NK-92 treated with Interleukin-12 subunit alpha and Interleukin-12 subunit beta, amount 100 ng/mL, for 24 hours (cell line): ENCODE measurements at places on chromosomes 12 and 14.

DNA sequence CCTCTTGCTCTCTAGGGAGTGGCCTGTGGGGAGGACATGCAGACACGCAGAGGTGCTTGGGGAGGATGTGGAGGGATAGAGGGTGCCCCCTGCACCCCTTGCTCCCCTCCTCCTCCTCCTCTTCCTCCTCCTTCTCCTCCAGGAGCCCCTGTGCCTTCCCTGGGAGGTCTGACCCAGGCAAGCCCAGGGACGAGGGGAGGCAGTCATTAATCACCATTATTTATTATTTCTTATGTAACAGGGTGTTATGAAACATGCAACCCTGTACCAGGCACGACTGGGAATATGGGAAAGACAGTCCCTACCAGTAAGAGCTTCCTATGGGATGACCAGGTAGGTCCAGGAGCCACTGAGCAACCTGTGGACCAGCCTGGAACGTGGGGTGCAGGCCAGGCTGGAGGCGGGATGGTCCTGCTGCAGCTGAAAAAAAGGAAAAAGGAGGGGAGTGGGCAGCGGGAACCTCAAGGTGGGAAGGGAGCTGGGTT is 22.5 kb upstream of the PGF start:
- DNase-seq = no peak

GRCh38 chr12:48184549-48184922 is 1.1 kb downstream of the CCDC184 start:
- DNase-seq = no peak

GRCh38 chr14:48568688-48569087 is 893.3 kb upstream of the MDGA2 start:
- no peak for DNase-seq

- no peak for DNase-seq
These were observed 274.8 kb downstream of the DPF3 start for GRCh38 chr14:72619111-72619571.

DNA sequence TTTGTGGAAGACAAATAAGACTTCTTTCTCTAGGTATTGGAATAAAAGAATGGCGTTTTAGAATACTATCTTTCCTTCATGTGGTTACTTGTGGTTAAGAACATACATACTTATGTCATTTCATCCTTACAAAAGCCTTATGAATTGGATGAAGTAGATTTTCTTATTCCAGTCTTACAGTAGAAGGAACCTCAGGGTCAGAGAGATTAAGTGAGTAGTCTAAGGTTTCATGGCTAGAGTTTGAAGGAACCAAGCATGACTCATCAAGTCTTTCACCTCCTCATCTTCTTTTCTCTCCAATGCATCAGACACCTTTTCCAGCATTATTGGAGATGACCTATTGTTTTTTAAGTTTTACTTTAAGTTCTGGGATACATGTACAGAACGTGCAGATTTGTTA is 92.9 kb upstream of the NEDD1 start:
- no peak for DNase-seq

- DNase-seq = no peak
These were observed 229.1 kb upstream of the RTL1 start for GRCh38 chr14:101132588-101132987.

- no peak for DNase-seq
These were observed 72.2 kb downstream of the DACT1 start for GRCh38 chr14:58709949-58710348.

DNA sequence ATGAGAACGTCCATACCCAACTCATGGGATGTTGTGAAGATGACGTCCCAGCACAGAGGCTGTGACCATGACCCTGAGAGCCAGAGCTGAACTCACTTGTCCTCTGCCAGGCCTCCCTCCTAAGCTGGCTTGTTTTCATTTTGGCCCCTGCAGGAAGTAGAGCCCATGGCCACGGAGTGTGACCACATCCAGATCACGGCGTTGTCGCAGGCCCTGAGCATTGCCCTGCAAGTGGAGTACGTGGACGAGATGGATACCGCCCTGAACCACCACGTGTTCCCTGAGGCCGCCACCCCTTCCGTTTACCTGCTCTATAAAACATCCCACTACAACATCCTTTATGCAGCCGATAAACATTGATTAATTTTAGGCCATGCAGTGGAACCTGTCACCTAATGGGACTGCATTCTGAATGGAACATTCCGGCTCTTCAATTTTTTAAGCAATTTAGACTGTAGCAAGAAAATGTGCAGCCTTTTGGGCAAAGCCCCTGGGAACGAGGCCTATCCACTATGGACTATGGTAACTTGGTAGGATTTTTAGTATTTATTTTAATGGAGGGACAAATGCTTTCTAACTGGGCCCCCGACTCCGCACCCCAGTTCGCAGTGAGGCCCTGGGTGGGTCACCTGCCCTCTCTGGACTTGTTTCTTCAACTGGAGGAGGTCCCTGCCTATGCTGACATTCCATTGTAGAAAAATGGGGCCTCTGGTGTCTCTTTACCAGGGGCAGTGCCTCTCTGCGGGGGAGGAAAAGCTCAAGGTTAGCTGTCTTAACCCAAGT is 19.6 kb downstream of the OTUB2 start:
- DNase-seq = no peak

DNA sequence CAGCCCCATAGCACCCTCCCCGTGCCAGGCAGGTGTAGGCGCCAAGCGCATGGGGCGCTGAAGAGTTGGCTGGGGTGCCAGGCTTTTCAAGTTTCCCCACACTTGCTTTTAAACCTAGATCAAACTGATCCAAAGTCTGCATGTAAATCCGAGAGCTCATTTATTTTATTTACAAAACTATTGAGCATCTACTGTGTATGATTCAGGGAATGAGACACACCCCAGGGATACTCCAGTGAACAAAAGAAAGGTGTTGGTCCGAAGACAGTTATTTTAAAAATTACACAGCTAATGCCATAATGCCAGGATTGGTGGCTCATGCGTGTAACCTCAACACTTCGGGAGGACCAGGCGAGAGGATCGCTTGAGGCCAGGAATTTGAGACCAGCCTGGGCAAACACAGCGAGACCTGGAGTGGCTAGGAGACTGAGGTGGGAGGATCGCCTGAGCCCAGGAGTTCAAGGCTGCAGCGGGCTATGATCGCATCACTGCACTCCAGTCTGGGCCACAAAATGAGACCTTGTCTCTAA is 780 bp upstream of the SLC41A2 start:
- no peak for DNase-seq

DNA sequence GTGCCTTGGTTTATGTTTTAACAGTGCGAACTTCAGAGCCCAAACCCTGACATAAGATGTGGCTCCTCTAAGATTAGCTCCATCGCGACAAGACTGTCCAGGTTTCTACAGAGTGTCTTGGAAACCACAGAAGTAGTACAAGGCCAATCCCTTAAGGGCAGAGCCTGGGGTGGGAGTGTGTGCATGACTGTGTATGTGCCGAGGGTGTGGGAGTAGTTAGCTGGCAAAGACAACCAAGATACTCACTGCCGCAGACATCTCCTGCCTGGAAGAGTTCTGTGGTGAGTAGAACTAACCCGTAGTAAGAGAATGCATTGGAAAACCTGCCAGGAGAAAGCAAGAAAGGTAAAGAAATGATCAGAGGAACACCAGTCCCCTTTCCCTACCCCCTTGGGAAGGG is 54.1 kb downstream of the DAO start:
- DNase-seq = no peak

DNA sequence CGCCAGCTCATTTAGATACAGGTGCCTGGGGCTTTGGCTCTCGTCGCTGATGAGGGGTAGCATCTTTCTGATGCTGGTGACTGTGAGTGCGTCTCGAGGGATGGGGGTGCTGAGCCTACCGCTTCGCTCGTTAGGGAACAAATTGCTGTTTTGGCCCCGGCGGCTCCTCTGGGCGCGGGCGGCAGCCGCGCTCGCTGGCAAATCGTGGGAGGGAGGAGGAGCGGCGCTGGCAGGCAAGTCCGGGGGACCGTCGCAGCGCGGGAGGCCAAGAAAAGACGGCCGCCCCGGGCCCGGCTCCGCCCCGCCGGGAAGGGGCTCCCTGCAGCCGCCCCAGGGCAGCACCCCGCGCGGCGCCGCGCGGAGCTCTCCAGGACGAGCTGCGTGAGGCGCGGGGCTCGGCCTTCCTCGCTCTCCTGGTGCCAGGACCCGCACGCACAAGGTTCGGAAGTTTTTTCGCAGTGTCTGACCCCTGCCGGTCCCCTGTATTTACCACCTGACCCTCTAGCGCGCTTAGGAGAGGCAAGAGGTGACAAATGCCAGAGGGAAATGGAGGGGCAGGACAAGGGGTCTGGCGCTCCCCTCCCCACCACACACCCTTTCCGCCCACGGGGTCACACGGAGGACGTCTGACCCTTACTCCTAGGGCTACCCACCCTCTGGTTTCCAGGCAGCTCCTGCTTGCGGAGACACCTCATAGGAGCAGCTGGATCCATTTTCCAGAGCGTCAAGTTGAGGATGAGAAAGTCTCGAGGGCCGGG is 899 bp upstream of the KCNH3 start:
- DNase-seq = no peak

DNA sequence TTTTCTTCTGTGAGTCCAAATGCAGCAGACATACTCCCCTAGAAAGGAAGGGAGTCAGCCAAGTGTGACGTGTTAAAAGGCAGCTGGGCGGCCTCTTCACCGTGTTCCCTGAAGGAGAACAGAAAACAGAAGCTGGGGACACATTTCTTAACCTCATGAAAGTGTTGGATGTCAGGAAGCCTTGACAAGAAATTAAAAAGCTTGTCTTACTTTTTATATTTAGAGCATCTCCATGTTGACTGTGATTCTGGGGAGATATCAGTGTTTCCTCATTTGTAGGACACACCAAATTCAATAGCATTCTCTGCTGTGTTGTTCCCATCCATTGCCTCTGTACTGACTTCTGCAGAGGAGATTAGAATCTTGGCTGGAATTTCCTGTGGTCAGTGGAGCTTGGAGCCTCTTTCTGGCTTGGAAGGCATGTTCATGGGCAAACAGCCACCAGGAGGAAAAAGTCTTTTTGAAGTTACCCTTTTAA is 93.7 kb downstream of the RMST start:
- DNase-seq = no peak

DNA sequence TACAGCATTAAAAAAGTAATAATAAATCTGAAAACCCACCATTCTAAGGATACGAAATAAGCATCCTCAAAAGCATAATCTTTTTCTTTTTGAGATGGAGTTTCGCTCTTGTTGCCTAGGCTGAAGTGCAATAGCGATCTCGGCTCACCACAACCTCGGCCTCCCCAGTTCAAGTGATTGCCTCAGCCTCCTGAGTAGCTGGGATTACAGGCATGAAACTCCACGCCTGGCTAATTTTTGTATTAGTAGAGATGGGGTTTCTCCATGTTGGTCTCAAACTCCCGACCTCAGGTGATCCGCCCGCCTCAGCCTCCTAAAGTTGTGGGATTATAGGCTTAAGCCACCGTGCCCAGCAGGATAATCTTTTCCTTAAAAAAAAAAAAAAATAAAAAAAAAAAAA is 4.3 kb downstream of the CCNT1 start:
- no peak for DNase-seq

DNA sequence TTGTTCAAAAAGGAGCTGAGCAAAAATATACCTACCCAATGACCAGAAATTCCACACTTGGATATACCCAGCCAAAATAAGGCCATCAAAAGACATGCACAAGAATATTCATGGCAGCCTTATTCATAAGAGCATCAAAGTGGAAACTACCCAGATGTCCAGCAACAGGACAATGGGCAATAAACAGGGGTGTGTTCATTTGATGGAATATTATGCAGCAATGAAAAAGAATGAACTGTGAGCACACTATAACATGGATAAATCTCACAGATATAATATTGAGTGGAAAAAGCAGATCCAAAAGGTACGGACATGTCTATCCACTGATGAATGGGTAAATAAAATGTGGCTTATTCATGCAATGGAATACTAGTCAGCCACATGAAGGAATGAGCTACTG is 209.2 kb upstream of the LHX5 start:
- no peak for DNase-seq

DNA sequence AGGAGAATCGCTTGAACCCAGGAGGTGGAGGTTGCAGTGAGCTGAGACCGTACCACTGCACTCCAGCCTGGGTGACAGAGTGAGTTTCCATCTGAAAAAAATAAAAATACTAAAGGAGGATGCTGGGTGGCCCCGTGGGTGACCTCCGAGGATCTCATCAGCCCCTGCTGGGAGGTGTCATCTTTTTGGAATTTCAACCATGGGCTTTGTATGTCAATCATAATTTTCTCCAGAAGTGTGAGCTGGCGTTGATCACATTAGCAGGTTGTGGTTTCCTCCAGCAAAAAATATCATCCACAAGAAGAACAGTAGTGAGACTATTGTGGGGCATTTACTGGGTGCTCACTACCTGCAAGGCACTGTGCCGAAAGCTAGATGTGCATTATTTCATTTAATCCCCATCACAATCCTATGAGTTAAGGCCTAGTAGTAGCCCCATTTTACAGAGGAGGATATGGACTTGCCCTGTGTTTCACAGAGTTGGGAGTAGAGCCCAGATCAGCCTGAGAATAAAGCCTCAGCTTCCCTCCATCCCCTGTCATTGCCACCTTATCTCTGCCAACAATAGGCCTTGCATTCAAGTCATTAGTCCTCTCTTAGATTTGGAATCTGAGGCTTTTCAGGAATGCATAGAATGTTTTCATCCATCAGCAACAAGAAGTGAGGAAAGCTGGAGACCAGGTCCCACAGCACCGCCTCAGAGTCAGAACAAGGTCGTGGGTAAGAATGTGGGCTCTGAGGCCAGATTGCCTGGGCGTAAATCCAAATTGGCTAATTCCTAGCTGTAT is 39.8 kb downstream of the SVOP start:
- no peak for DNase-seq

DNA sequence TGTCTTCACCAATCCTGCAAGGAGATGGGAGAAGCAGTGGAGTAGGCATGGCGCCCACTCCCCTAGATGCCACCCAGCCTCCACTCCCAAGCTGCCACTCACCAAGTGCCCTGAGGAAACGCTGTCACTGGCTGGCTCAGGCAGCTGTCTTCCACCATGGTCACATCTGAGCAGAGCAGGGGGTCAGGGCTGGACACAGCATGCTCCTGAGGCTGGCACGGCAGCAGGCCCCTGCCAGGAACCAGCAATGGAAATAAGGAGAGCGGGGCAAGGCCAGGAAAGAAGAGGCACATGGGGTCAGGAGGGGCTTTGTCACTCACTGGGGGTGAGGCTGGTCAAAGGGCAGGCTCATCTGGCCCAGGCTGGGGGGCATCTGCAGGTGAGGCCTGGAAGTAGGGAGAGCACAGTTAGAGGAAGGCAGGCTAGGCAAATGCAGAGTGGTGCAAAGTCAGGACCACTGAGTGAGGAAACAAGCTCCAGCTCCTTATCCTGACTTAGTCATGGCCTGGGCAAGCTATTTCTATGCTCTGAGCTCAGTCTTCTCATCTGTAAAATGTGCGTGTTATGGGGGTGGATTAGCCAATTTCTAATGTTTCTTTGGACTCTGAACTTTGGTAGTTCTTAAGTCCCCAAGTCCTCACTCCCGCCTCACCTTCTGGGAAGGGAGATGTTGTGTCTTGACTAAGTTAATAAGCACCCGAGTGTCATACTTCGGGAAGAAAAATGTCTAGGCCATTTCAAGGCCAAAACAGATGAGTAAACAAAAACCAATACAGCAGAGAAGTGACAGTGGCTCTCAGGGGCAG is 8.0 kb downstream of the NAB2 start:
- no peak for DNase-seq

GRCh38 chr12:19139615-19140194 is 10.2 kb downstream of the PLEKHA5 start:
- no peak for DNase-seq

GRCh38 chr12:16245209-16245608 is 32.3 kb downstream of the SLC15A5 start:
- DNase-seq = no peak
